Activated CD8-positive, alpha-beta T cell treated with anti-CD3 and anti-CD28 coated beads for 36 hours (primary cell): ENCODE measurements at places on chromosomes 7 and 10. TPM values are rescaled to one million over a fixed set of nuclear protein-coding genes. Genes with fewer than 3 reads are reported as not detected.
A peak's percentile ranks its signal among the peaks of the same experiment; 100 is the strongest.

ITPRID1 gene
- total RNA-seq, result not detected

- DNase-seq, result peak; percentile 73
- no peaks in the 10 kb centered on the region for H3K27me3 ChIP-seq
- peak overlapping the region; percentile 80 for H3K27ac ChIP-seq
Observed at GRCh38 chr7:36784991-36785940, 61.0 kb upstream of the AOAH start.

DNA sequence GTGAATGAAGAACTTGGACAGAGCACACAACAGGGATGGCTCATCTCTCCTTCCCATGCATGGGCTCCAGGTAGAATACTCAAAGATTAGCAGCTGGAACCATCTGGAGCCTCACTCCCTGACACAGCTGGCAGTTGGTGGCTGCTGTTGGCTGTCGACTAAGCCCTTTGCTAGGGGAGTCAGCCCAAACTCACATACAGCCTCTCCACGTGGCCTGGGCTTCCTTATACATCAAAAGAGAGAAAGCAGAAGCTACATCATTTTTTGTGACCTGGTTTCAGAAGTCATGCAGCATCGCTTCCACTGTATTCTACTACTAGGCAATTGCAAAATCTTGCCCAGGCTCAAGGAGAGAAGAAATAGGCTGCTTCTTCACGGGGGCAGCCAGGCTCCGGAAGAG lies 24.4 kb downstream of the ASNS start:
- no peak overlapping the region for H3K27ac ChIP-seq
- no peaks in the 10 kb centered on the region for H3K4me1 ChIP-seq
- no peaks in the 10 kb centered on the region for H3K27me3 ChIP-seq
- no peak overlapping the region for H3K4me3 ChIP-seq
- peaks cover 24% of the 10 kb centered on the region for H3K36me3 ChIP-seq

- H3K4me1 ChIP-seq, result peaks cover 16% of the 10 kb centered on the region
- H3K36me3 ChIP-seq, result no peaks in the 10 kb centered on the region
- no peak overlapping the region for H3K27ac ChIP-seq
- no peak for DNase-seq
- no peak overlapping the region for H3K4me3 ChIP-seq
Observed at GRCh38 chr10:71312811-71313789, 6.0 kb upstream of the SLC29A3 start.

GRCh38 chr7:136392856-136393255 lies 415.7 kb upstream of the MTPN start:
- no peak overlapping the region for H3K27ac ChIP-seq
- H3K27me3 ChIP-seq, result no peaks in the 10 kb centered on the region
- H3K4me3 ChIP-seq, result no peak overlapping the region
- H3K36me3 ChIP-seq, result no peaks in the 10 kb centered on the region

- peak; percentile 65 for DNase-seq
- peak overlapping the region; percentile 95 for H3K27ac ChIP-seq
- peaks cover 53% of the 10 kb centered on the region for H3K36me3 ChIP-seq
- H3K4me3 ChIP-seq, result peak overlapping the region; percentile 59
- H3K27me3 ChIP-seq, result no peaks in the 10 kb centered on the region
Observed at GRCh38 chr10:100508691-100509150, 10.9 kb downstream of the SEC31B start.

TMEM236 gene
- 0.11 TPM for total RNA-seq

STAMBPL1 gene
- total RNA-seq, result 76.5 TPM

PCDH15 gene
- not detected for total RNA-seq

DNA sequence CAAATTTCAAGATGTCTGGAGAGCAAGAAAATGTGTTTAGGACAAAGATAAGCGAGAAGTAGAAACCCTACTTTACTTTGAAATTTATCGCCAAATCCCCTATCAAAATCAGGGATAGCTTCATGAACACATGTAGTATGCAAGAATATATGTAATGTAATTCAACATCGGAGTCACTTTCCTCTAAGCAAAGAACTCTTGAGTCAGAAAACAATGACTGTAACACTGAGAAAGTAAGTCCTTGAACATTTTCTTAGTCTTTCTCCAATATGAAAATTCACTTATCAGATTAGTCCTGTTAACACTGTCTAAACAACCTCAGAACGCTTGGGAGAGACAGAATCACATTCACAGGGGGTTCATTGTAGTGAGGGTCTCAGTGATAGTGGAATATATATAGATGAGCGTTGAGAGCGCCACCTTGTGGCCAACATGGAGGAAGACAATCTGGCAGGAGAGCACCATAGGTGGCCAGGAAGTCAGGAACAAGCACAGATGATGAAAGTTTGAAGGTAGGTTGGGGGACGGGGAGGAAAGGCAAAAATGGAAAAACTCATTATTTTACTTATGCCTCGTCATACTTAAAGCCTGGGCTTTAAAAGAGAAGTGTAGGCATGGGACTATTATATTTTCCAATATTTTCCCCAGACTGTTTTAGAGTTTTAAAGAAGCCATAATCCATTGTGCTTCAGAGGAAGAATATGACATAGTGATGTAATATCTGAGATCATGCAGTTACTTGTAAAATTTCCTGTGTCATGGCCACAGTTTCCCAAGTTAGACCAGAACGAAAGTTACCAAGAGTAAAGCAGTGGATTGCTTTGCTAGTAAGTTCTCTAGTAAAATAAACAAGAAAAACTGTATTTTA lies 115.5 kb upstream of the GNAI1 start:
- no peaks in the 10 kb centered on the region for H3K27me3 ChIP-seq
- H3K4me3 ChIP-seq, result no peak overlapping the region
- no peak overlapping the region for H3K27ac ChIP-seq
- H3K36me3 ChIP-seq, result no peaks in the 10 kb centered on the region
- no peaks in the 10 kb centered on the region for H3K4me1 ChIP-seq
- DNase-seq, result peak; percentile 61

MYOZ1 gene
- not detected for total RNA-seq

MOGAT3 gene
- total RNA-seq, result not detected

GRCh38 chr10:66625709-66626590 lies 299.9 kb upstream of the LRRTM3 start:
- H3K27ac ChIP-seq, result no peak overlapping the region
- H3K4me3 ChIP-seq, result no peak overlapping the region
- H3K27me3 ChIP-seq, result no peaks in the 10 kb centered on the region
- no peaks in the 10 kb centered on the region for H3K4me1 ChIP-seq
- no peak for DNase-seq
- H3K36me3 ChIP-seq, result no peaks in the 10 kb centered on the region

DNA sequence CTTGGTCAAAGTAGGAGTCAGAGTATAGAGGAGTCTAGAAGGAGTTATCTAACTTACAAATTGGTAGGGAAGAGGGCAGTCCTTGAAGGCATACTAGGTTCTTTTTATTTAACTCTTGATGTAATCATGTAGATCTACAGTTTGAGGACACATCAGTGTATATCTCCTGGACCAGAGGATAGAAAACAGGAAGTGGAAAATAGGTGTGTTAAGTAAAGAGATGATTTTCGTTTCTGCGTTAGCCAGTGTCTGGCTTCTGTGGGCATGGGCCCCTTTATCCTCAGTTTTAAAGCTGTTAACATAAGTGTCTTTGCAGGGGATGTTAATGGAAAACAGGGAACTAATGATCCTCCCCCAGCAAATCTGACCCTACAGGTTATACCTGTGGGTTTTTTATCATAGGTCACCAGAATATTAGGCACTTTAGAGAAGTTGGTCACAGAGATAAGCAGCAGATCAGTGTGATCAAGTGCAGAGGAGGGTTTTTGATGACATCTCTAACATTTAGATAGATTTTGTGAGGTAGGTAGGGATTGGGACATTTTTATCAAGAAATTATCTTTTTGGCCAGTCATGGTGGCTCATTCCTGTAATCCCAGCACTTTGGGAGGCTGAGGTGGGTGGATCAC lies 58.6 kb upstream of the PRSS1 start:
- no peaks in the 10 kb centered on the region for H3K27me3 ChIP-seq
- DNase-seq, result no peak
- peak overlapping the region; percentile 61 for H3K27ac ChIP-seq

PRRT4 gene
- 0.20 TPM for total RNA-seq

EPO gene
- total RNA-seq, result not detected

DNA sequence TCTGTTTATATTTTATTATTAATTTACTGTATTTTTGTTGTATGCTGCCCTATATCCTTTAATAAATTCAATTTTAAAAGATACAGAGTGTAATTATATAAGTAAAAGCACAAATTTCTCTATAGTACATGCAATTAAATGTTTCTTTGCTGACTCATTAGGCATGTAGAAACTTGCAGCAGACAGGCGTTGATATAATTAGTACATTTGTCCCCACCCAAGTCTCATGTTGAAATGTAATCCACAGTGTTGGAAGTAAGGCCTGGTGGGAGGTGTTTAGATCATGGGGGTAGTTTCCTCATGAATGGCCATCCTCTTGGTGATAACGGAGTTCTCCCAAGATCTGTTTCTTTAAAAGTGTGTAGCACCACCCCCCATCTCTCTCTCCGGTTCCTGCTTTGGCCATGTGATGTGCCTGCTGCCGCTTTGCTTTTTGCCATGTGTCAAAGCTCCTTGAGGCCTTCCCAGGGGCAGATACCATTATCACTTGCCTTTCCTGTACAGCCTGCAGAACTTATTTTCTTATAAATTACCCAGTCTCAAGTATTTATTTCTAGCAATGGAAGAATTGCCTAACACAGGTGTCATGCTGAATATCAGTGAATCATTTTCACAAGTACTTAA lies 63.7 kb downstream of the TSPAN12 start:
- no peak overlapping the region for H3K4me3 ChIP-seq
- no peak for DNase-seq
- no peaks in the 10 kb centered on the region for H3K36me3 ChIP-seq
- H3K27me3 ChIP-seq, result peaks cover 5% of the 10 kb centered on the region
- H3K27ac ChIP-seq, result no peak overlapping the region

FAM237B gene
- total RNA-seq, result not detected

- no peaks in the 10 kb centered on the region for H3K4me1 ChIP-seq
- no peaks in the 10 kb centered on the region for H3K36me3 ChIP-seq
- DNase-seq, result no peak
- no peak overlapping the region for H3K4me3 ChIP-seq
- no peaks in the 10 kb centered on the region for H3K27me3 ChIP-seq
Observed at GRCh38 chr7:27484451-27484850, 178.2 kb downstream of the HIBADH start.

ACBD7 gene
- 1.6 TPM for total RNA-seq

LIPM gene
- not detected for total RNA-seq

DNA sequence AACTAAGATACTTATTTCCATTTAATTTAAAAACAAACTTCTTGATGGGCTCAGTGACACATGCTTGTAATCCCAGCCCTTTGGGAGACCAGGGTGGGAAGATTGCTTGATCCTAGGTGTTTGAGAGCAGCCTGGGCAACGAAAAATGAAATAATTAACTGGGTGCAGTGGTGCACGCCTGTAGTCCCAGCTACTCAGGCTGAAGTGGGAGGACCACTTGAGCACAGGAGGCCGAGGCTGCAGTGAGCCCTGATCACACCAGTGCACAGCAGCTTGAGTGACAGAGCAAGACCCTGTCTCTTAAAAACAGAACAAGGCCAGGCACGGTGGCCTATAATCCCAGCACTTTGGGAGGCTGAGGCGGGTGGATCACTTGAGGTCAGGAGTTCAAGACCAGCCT lies 37.4 kb downstream of the AVL9 start:
- H3K4me1 ChIP-seq, result peaks cover 41% of the 10 kb centered on the region
- no peak overlapping the region for H3K27ac ChIP-seq
- H3K4me3 ChIP-seq, result no peak overlapping the region
- no peaks in the 10 kb centered on the region for H3K27me3 ChIP-seq
- H3K36me3 ChIP-seq, result peaks cover 20% of the 10 kb centered on the region

DNA sequence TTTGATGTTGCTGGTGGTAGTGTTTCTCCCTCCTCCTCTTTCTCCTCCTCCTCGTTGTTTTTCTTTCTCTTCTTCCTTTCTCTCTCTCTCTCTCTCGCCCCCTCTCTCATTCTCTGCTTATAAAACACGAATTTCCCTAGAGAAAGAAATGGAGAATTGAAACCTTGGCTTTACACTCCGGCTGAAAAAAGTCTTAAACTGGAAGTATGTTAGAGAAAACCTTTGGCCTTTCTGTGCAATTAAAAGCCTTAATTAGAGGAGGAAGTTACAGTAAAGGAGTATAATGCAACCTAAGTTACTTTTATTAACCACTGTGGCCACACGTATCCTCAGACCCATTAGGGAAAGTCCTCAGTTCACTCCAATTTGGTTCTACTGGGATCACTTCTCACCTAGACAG lies 501.7 kb upstream of the SORCS1 start:
- H3K36me3 ChIP-seq, result no peaks in the 10 kb centered on the region
- no peak overlapping the region for H3K4me3 ChIP-seq
- H3K27me3 ChIP-seq, result no peaks in the 10 kb centered on the region
- H3K27ac ChIP-seq, result no peak overlapping the region

DNA sequence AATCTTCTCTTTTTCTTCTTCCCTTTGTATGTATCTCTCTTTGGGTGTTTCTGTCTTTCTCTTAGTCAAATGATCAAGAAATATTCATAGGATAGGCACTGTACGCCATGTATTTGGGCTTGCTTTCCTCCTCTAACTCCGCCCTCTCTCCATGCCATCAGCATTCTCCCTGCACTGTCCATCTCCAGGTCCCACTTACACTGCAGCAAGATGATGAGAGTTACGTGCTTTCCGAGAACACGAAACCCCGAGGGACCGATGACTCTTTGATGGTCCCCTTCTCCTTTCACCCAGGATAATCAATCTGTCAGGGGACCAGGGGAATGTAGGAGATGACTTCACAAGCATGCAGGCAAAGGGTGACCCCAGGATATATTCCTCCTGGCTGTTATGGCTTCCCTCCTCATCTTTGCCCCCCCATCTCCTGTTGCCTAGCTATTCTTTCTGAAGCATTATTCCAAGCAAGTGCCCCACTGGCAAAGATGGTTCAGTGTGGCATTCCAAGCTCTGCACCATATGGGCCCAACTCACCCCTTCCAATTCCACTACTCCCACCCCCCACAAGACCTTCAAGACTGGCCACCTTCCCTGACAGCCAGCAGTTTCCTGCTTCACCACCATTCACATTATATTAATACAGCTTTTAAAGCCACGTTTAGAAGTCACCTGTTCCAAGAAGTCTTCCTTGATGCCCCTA lies 40.0 kb downstream of the HIF1AN start:
- no peaks in the 10 kb centered on the region for H3K4me1 ChIP-seq
- no peak overlapping the region for H3K4me3 ChIP-seq
- no peaks in the 10 kb centered on the region for H3K36me3 ChIP-seq
- H3K27me3 ChIP-seq, result peaks cover 14% of the 10 kb centered on the region
- DNase-seq, result no peak
- H3K27ac ChIP-seq, result no peak overlapping the region

DNA sequence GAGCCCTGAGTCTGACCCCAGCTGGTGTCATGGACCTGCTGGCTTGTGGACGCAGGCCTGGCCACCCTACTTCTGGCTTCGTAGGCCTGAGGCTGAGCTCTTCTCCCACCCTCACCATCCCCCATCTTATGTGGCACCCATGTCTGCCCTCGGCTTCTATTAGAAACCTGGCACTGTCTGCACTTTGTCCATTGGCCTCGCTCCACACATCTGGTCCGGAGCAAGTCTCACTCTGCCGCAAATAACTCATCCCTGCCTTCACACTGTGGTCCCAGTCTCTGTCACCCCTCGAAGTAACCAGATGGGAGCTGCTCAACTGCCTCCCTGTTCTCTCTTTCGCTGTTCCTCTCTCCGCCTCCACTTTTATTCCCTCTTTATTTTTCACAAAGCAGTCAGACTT lies 78.6 kb downstream of the TRRAP start:
- no peaks in the 10 kb centered on the region for H3K4me1 ChIP-seq
- no peak for DNase-seq
- peaks cover 70% of the 10 kb centered on the region for H3K36me3 ChIP-seq
- H3K4me3 ChIP-seq, result no peak overlapping the region
